Activated CD4-positive, alpha-beta T cell treated with anti-CD3 and anti-CD28 coated beads, Interleukin-2, amount 50 U/mL, for 4 hours (primary cell): ENCODE measurements at places on chromosomes 7 and 10.

- DNase-seq, result no peak
These were observed 41.0 kb upstream of the C10orf120 start for GRCh38 chr10:122740640-122741039.

- no peak for DNase-seq
These were observed 2.0 kb downstream of the ARL4A start for GRCh38 chr7:12689451-12689850.

GRCh38 chr10:6175329-6176055 lies 27.2 kb upstream of the PFKFB3 start:
- no peak for DNase-seq

GRCh38 chr10:12703126-12703525 lies 298.4 kb downstream of the CCDC3 start:
- no peak for DNase-seq

GRCh38 chr7:151859111-151859947 lies 17.6 kb downstream of the PRKAG2 start:
- DNase-seq, result no peak

GRCh38 chr10:28624351-28624750 lies 53.0 kb upstream of the BAMBI start:
- no peak for DNase-seq

DNA sequence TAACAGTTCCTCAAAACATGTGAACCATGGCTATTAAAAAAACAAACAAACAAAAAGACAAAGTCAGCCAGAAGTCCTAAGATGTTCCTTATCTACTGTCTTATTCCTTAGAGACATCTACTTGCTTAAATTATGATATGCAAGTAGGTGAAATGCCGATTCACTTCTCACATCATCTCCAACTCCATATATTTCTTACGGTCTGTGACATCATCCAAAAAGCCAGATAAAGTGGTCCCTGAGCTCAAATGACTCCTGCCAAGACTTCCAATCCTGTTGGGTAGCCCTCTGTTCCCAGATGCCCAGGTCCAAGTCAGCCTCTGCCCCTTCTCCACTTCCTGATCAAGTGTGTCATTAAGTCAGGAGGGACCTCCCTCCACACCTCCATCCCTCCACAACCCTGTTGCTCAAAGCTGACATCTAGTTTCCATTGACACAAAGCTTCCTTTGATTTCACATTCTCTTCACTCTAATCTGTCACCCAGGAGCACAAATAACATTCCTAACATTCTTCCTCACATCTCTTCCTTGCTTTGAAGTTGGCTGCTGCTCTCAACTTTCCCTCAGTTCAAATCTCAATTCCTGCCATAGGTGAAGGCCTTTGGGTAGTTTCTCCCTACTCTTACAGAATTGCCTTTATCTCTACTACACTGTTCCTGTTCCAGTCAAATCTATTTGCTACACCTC lies 56.1 kb upstream of the PDLIM1 start:
- DNase-seq, result no peak

- DNase-seq, result no peak
These were observed 161.4 kb downstream of the ELMO1 start for GRCh38 chr7:37287131-37287855.

- no peak for DNase-seq
These were observed 76.0 kb downstream of the DIP2C start for GRCh38 chr10:613271-614138.

DNA sequence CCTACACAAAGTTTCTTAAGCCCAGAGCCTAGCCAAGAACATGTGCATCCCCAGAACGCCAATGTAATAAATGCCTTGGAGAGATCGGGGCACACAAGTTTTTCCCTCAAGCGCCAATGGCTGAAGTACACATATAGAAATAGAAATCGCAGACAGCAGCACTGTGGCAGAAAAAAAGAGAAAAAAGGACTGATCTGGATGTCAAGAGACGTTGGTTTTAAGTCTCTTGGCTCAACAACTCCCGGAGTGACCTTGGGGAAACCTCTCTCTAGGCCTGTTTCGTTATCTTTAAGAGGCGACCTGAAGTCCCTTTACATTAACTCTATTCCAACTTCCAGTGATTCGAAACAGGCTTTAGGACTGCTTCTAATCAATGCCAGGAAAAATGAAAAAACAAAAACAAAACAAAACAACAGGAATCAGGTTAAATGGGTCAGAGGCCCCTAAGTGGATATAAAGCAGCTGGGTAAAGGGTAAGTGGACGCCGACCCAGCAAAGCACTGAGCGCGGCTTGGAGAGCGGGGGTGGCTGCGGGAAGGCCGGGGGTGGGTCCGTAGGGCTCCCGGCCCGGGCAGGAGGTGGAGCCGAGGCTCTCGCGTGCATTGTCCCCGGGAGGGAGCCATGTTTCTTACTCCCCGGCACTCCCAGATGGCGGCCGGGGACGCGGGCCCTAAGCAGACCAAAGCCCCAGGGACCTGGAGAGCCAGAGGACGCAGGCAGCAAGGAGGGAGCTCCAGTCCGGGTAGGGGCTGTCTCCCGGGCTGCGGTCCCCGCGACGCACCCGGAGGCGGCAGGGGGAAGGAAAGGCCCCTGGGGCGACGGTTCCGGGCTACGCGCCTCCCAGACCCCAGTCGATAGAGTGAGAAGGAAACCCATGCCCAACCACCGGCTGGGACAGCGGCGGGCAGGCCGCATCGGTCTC lies 757 bp downstream of the EIF3A start:
- peak; percentile 47 for DNase-seq

- no peak for DNase-seq
These were observed 9.1 kb upstream of the SEMA4G start for GRCh38 chr10:100960251-100960650.
